ENCODE measurements at places on chromosomes 1 and 21. TPM values are rescaled to one million over a fixed set of nuclear protein-coding genes. Genes with fewer than 3 reads are reported as not detected.
A peak's percentile ranks its signal among the peaks of the same experiment; 100 is the strongest.

The PEX10 gene
- total RNA-seq, result 21.5 TPM

The DNALI1 gene
- total RNA-seq, result not detected

DNA sequence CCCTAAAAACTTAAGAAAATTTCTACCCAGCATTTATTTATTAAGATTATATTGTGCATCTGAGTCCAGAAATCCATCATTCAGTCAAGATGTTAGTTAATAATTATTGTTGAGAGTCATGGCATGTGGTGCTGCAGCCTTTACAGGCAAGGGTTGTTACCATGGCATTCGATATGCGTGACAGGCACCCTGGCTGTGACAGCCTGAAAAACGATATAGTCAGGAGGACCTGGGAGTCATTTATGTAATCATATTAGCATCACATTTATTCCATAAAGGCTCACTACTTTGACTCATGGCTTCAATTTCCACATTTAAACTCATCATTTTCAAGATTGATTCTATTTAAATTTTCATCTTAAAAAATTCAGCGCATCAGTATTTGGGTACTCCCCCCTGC is 68.0 kb downstream of the CACHD1 start:
- peak; percentile 39 for DNase-seq

DNA sequence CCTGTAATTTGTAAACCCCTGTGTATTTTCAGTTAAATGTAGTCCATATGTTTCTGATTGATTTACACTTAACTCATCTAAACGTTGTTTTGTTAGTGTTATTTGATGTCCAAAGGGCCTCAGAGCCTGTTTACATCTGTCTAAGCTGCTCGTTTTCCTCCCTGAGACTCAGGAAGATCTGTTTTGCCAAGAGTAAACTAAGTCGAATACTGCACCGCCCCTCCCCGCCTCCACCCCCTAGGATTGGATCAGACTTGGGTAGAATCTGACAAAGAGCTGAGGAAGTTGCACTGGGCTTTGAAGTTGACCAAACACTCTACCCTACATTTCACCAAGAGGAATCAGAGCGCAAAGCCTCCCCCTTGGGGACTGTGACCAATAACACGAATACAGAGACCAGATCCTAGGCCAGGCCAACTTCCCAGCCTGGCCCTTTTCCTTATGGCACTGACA is 206.9 kb upstream of the LMO4 start:
- DNase-seq, result no peak

The LMX1A gene
- not detected for total RNA-seq

DNA sequence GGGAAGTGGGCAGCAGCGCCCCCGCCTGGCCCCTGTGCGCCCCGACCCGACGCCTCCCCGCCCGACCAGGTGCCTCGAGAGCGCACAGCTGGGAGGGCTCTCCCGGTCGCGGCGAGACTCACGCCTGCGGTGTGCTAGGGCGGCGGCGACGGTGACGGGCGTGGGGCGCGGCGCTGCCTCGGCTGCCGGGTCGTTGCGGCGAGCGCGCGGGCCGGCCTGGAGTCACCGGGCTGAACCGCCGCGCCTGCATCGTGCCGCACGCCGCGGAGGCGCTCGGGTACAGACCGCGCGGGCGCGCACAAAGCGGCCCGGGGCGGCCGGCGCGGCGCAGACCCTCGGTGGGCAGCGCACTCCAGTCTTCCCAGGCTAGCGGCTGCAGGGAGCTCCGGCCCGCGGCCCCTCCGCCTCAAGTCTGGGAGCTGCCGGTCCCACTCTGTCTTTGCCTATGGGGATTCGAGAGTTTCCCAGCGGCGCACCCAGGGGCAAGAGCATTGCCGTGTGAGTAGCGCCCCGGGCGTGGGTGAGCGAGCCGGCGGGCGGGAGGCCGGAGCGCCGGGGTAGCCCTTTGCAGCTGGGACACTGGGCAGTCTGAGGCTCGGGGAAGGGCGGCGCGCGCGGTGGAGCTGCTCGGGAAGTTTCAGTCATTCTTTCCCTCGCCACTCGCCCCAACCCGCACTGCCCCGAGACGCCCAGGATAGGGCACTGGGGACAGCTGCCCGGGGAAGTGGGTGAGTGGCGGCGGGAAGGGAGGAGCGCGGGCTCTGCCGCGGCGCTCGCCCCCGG is at the start of gene SLC35F3:
SLC35F3 (plus strand) TSS at position 44 of the 783 bp plus-strand sequence.
- DNase-seq, result peak; percentile 27

The ATAD3B gene
- total RNA-seq, result 77.4 TPM

DNA sequence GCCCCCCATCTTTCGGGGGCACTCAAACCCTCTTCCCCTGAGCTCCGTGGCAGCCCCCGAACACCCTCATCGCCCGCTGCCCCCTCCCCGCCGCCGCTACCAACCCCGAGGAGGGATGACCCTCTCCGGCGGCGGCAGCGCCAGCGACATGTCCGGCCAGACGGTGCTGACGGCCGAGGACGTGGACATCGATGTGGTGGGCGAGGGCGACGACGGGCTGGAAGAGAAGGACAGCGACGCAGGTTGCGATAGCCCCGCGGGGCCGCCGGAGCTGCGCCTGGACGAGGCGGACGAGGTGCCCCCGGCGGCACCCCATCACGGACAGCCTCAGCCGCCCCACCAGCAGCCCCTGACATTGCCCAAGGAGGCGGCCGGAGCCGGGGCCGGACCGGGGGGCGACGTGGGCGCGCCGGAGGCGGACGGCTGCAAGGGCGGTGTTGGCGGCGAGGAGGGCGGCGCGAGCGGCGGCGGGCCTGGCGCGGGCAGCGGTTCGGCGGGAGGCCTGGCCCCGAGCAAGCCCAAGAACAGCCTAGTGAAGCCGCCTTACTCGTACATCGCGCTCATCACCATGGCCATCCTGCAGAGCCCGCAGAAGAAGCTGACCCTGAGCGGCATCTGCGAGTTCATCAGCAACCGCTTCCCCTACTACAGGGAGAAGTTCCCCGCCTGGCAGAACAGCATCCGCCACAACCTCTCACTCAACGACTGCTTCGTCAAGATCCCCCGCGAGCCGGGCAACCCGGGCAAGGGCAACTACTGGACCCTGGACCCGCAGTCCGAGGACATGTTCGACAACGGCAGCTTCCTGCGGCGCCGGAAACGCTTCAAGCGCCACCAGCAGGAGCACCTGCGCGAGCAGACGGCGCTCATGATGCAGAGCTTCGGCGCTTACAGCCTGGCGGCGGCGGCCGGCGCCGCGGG is 837 bp downstream of the FOXD3 start:
- DNase-seq, result no peak

- DNase-seq, result no peak
These were observed 234.2 kb upstream of the FGGY start for GRCh38 chr1:59062743-59063142.

DNA sequence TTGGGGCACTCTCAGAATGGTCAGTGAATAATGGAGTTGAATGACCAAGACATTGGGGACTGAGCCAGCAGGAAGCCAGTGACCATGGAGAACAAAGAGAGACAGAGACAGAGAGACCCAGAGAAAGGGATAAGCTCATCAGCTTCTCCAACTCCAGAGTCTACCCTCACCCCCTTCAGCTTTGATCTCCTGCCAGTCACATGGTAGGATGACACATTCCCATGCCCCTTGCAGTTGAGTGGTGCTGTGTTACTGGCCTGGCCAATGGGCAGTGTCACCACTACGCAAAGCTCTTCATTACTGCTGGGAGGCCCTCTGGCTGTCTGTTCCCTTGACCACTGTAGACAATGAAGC is 643.5 kb downstream of the AJAP1 start:
- no peak for DNase-seq

DNA sequence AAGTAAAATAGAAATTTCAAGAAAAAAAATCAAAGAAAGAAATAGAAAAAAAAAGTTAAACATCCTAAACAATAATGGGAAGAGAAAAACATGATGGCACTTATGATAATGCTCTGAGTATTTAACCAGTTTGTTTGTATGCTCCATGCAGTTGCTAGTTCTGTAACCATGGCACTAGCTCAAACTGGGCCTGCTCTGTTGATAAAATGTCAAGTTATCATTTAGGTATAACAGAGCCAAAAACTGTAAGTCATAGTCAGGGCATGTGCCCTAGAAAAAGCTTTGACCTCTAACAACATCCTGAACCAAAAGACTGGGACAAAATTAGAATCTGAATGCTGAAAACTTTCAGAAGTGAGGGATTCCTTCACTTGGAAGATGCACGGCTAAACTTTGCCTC is 148.9 kb downstream of the KCNT2 start:
- no peak for DNase-seq

DNA sequence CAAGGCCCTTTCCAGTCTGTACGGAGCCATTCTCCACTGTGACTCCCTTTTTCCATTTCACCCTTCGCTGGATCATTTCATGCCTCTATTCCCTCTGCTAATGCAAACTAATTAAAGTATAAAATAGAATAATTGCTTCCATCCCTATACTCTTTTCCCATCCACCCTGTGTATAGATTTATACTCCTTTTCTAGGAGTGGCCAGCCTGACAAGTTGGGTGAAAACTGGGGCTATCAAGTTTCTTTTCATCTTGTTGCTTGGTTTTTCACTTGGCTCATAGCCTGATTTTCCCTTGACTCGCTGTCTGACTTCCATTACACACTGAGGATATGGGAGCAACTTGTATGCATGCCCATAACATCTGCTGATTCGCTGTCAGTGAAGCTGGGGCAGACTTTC is 107.0 kb downstream of the PLXNA2 start:
- no peak for DNase-seq

GRCh38 chr1:35171579-35171978 is 21.4 kb downstream of the SFPQ start:
- no peak for DNase-seq

The TMEM201 gene
- 32.2 TPM for total RNA-seq

The C1QA gene
- total RNA-seq, result not detected

GRCh38 chr1:17674726-17675500 is 80.2 kb upstream of the ACTL8 start:
- DNase-seq, result no peak

GRCh38 chr1:156025876-156026275 is 5.1 kb upstream of the SSR2 start:
- DNase-seq, result peak; percentile 45

- no peak for DNase-seq
These were observed 30.5 kb downstream of the FMO4 start for GRCh38 chr1:171344473-171344820.
